ENCODE measurements at places on chromosomes 3 and 15. TPM values are rescaled to one million over a fixed set of nuclear protein-coding genes. Genes with fewer than 3 reads are reported as not detected.

The RASGRP1 gene
- total RNA-seq = 2.1 TPM

The KNSTRN gene
- total RNA-seq = 12.9 TPM

GRCh38 chr3:173814809-173815208 lies 417.3 kb downstream of the NLGN1 start:
- H3K4me3 ChIP-seq = no peak overlapping the region
- H3K27me3 ChIP-seq = no peaks in the 10 kb centered on the region
- no peak overlapping the region for H3K27ac ChIP-seq
- no peaks in the 10 kb centered on the region for H3K4me1 ChIP-seq
- no peak for DNase-seq
- no peaks in the 10 kb centered on the region for H3K36me3 ChIP-seq

GRCh38 chr15:29656636-29657475 lies 165.4 kb downstream of the TJP1 start:
- no peak overlapping the region for H3K27ac ChIP-seq
- DNase-seq = no peak
- H3K4me3 ChIP-seq = no peak overlapping the region
- H3K4me1 ChIP-seq = no peaks in the 10 kb centered on the region

DNA sequence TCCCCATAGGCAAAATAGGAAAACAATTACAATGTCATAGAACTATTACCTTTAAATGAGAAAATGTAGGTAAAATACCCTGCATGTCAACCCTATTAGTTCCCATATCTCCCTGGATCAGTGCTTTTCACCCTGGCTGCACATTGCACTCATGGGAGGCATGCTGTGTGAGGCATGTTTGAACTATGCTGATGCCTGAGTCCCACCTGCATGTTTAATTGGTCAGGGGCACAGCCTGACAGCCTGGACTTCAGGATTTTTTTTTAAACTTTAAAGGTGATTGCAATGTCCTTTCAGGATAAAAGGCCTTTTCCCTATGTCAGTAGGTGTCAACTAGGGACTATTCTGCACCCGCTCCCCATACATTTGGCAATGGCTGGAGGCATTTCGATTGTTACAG lies 136.0 kb upstream of the NR2E3 start:
- DNase-seq = no peak
- no peaks in the 10 kb centered on the region for H3K27me3 ChIP-seq
- H3K4me1 ChIP-seq = peaks cover 33% of the 10 kb centered on the region
- H3K36me3 ChIP-seq = no peaks in the 10 kb centered on the region
- no peak overlapping the region for H3K27ac ChIP-seq

GRCh38 chr3:39268549-39268900 lies 11.3 kb downstream of the CX3CR1 start:
- no peaks in the 10 kb centered on the region for H3K27me3 ChIP-seq
- no peak overlapping the region for H3K4me3 ChIP-seq
- no peak overlapping the region for H3K27ac ChIP-seq
- no peak for DNase-seq
- H3K36me3 ChIP-seq = no peaks in the 10 kb centered on the region
- H3K4me1 ChIP-seq = no peaks in the 10 kb centered on the region

Data from right atrium auricular region (tissue), 2 donors.